ENCODE measurements at places on chromosomes 2 and 18.

- no peak for DNase-seq
Measured at GRCh38 chr2:230503798-230504197, 87.8 kb downstream of the SP100 start.

GRCh38 chr2:2016651-2017311, 272.5 kb upstream of the PXDN start:
- no peak for DNase-seq

GRCh38 chr2:217491271-217491670, 511.5 kb downstream of the TNS1 start:
- no peak for DNase-seq

DNA sequence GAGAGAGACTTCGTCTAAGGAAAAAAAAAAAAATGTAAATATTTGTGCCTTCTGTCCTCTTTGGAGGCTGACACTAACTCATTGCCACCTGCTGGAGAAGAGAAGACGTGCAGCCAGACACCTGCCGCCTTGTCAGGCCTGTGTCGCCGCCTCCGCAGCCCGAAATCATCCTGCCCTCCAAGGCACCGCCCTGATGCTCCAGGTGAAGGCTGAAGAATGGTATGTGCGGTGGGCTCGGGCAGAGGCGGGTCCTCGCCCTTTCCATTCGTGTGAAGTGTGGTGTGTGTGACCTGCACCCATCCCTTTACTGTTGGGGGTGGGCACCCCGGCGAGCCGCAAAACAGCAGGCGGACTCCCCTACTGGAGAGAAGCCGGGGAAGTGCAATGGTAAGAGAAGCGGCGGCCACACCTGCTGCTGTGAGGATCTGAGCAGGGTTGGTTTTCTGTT, 60.4 kb downstream of the FAM161A start:
- DNase-seq: peak; percentile 42

DNA sequence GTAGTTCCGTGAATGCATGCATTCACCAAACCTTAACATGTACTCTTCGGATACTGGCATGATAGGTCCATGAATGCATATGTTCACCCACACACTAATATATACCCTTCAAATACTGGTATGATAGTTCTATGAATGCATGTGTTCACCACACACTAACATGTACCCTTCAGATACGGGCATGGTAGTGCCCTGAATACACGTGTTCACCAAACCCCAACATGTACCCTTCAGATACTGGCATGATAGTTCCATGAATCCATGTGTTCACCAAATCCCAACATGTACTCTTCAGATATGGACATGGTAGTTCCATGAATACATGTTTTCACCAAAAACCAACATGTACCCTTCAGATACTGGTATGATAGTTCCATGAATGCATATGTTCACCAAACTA, 48.5 kb upstream of the ALKAL2 start:
- DNase-seq: no peak

DNA sequence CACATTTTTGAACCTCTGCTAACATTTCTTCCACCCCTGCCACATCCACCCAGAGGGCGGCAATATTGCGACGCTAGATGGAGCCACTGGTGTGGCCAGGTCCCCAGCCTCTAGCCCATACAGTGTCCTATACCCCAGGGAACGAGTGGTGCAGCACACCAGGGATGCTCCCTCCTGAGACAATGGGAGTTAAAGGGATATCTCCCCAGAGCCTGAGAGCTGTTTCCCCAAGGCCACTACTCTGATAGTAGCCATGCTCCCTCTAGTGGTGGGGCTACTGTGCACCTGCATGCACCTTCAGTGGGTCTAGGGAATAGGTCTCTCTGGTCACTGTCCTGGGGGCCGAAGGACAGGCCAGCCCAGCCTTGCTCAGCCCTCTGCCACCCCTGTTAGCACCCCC, 336.4 kb upstream of the FSHR start:
- DNase-seq: no peak

GRCh38 chr2:74457549-74458131, 598 bp upstream of the WBP1 start:
- peak; percentile 73 for DNase-seq

DNA sequence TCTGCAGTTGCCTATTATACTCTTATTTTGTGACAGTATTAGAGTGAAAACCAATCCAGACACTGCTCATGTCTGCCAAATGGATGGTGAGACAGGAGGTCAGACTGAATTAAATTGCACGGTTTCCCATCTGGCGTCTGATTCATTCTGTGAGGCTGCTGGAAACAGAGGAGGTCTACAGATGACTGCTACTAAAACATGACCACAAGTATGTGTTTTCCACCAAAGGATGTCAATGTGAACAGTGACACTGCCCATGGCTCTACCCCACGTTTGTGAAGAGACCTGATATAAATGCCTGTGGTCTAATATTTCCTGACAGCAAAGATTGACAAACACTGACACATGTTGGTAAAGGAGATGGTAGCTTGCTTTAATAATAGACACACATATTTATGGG, 104.3 kb upstream of the ST6GAL2 start:
- DNase-seq: no peak

- DNase-seq: no peak
Measured at GRCh38 chr2:239516286-239516953, 115.6 kb upstream of the HDAC4 start.

DNA sequence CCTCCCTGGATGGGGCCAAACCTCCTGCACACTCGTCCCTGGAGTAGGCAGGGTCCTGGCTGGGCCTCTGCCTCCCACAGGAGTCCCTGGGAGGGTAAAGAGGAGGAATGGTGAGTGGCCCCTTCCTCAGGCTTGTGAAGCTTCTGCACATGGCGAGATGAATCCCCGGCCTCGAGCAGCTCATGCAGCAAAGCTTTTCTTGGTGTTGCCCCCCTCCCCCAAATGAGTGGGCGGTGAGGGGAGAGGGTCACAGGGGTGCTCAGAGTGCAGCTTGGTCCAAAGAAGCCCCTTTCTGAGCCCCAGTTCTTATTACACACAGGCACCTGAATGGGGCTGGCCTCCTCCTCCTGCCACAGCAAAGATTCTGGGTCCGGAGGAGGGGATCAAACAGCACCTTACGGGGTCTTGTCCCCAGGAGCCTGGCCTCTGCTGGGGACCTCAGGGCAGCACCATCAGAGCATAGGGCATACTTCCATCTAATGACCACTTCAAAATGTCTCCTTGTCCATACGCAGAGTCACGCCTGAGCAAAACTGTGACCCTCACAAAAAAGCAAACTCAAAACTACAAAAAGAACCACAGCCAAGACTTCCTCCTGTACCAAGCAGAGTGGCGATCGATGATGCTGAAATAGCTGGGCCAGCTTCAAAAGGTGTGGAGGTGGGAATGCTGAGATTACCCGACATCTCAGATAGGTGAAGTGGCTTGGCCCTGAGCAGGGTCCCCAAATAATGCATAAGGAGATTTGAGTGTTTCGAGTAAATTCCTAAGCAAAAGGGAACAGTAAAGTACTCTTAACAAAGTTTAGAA, 148.4 kb upstream of the TWIST2 start:
- DNase-seq: no peak

Measured in activated CD8-positive, alpha-beta memory T cell treated with anti-CD3 and anti-CD28 coated beads for 1 hour (primary cell).